ENCODE measurements at places on chromosomes 7 and 10.

DNA sequence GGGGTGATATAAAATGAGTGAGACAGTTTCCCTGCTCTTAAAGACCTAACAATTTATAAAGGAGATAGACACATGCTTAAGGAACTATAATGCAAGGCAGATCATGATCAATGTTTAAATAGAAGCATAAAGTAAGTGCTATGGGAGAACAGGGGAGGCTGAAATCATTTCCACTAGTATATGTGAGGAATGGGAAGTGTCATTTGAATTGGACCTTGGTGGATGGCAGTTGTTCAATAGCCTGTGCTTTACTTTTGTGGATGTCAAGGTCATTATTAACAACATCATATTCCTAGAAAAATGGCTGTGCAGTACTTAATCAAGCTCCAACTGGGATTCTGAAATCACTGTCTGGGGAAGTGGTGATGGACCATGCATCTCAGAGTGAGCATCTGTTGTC, 14.7 kb downstream of the NPY start:
- DNase-seq, result no peak

DNA sequence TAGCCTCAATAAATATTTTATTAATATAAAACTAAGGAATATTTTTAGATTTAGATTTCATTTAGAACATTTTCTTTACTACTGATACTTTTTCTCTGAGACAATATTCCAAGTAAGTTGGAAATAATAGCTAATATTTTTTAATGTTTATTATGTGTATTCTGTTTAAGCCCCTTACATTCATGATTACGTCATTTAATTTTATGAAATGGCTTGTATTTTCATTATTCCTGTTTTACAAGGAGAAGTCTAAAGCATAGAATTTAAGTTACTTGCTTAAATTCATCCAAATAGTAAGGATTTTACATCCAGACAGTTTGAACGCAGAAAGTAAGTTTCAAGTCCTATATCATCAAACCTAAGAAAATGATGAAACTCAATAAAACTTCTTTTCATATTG, 6.1 kb downstream of the DGKB start:
- DNase-seq, result no peak

DNA sequence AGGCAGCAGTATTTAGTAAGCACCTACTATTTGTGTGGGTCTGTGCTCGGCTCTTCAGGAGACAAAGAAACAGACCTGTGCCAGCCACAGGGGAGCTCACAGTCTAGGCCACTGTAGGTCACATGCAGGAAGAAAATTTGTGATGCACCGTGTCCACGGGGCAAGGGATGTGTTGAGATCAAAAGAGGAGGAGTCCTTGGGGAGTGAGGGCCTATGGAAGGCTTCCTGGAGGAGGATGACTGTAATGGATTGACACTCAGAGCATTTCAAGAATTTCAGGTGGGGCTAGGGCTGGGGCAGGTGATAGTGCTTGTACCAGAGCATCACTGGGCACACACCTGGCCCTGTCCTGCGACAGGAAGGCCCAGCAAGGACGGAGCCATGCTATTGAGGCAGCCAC, 102.7 kb downstream of the ZMIZ1 start:
- no peak for DNase-seq

- DNase-seq, result peak; percentile 51
Observed at GRCh38 chr7:141291541-141291940, 217.7 kb downstream of the TMEM178B start.

- peak; percentile 42 for DNase-seq
Observed at GRCh38 chr10:3775696-3776551, 9.1 kb downstream of the KLF6 start.

GRCh38 chr10:5592070-5592469, 67.3 kb downstream of the CALML3 start:
- DNase-seq, result no peak

- no peak for DNase-seq
Observed at GRCh38 chr10:118868589-118868988, 113.8 kb upstream of the CACUL1 start.

GRCh38 chr10:56298941-56299340, 62.1 kb downstream of the ZWINT start:
- DNase-seq, result no peak

DNA sequence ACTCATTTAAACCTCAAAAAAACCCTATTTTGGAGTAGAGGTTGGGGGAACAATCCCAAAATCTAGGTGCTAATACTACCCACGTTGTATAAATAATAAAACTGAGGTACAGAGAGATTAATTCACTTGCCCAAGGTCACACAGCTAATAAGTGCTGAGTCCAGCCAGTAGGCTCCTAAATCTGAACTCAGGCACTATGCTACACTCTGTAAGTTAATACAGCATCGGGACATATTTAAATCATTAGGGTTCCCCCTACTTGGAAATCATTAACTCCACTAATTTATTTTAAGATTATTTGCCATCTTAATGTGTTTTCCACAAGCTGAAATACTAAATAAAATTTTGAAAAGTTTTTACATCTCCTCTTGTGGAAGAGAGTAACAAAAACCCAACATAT, 24.2 kb downstream of the PIP4K2A start:
- no peak for DNase-seq

GRCh38 chr7:80186721-80187120, 52.1 kb downstream of the GNAI1 start:
- DNase-seq, result no peak

DNA sequence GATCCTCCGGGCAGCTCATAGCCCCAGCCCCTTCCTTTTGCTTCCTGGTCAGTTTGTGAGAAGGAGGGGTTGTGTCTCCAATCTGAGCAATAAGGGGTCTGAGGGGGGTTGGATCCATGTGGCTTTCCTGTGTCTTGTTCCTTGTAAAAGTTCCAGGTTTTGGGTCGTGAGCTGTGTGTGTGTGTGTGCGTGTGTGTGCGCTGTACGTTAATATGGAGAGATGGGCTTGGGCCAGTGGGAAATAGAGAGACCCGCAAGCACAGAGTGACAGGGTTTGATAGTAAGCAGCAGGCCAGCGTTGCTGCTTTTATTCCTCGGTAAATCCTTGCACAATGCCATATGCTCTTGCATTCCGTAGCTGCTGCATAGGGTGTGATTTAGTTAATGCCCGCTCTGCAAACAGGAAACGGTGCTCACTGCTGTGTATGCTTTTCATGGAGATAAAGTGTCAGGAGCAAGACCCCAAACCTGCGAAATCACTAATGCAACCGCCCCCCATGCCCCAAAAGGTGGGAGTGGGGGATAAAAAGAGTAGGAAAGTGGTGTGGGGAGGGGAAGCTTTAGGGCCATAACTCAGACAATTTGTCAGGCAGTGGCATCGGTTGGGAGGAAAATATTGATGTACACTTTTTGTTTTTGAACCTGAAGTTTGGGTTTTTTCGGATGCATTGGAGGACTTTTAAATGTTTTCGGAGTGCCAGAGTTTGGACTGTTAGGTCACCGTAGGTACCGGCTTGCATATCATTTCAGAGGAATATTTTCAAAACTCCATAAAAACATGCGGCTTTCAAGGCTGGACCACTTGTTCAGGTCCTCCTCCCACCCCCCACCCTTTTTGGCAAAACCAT, 108.7 kb downstream of the TCF7L2 start:
- no peak for DNase-seq

DNA sequence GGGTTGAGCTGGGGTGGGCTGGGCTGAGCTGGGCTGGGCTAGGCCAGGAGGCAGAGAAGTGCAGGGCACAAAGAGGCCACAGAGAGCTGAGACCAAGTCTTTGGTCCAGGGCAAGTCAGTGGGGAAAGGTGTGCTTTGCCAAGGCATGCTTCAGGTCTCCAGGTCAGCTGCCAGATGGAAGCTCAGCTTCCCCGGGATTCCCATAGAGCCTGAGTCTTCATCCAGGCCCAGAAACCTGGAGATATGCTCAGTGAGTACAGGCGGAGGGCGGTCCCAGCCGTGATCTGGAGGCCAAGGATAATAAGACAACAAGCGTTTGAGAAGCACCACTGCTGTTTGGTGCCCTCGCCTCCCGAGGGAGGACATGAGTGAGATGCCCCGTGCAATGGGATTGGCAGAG, 4.7 kb upstream of the CALN1 start:
- no peak for DNase-seq

GRCh38 chr7:113142385-113143119, 24.2 kb upstream of the SMIM30 start:
- peak; percentile 86 for DNase-seq

DNA sequence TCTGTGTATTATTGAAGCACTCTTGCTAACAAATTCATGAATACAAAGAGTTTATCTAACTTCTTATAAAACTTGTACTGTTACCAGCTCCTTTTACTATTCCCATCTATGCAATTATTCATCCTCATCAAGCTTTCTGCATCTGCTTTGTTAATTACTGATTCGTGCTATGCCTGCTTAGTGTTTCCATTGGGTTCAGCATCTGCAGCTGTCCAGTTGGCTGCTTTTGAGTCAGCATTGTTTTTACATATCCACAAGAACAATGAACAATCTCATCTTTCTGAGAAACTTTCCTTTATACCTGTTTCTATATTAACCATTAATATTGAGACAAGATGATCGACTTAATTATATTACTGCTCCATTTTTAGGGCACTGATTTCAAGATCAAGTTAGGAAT, 19.6 kb upstream of the ANLN start:
- no peak for DNase-seq

- DNase-seq, result no peak
Observed at GRCh38 chr10:78623578-78624215, 445.1 kb upstream of the ZMIZ1 start.

GRCh38 chr10:104330168-104331110, 7.8 kb downstream of the ITPRIP start:
- DNase-seq, result no peak

GRCh38 chr7:128743112-128743772, 4.1 kb downstream of the CALU start:
- no peak for DNase-seq

DNA sequence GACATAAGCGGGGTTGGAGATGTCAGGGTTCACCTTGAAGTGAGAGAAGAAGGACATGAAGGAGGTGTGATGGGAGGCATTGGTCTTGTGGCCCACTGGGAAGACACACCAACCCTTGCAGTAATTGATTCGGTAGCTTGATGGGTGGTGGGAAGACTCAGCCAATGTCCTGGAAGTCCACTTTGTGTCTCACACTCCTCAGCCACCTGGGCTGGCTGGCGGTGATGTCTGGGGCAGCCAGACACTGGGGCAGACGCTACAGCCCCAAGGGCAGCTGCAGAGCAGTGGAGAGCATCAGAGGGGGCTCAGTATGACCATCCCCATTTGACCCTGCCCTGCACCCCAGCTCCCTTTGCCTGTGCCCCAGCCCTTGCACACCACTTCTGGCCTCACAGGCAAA, 16.7 kb upstream of the DRGX start:
- DNase-seq, result no peak

DNA sequence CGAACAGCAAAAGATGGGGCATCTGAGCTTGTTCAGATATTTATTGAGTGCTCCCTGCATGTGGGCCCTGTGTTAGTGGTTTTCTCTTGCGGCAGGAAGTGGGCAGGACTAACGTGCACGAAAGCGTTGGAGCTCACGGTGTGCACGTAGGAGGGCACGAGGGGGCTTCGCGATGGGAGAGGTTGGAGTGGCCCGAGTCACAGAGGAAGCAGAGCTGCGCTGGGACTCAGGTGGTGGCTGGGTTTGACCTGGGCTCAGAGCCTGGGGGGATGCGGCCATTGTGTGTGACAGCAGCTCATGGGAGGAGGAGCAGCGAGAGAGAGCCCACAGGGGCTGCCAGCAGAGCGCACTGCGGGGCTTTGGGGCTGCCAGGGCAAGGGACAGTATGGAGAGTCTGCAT, 7.7 kb downstream of the ZSCAN25 start:
- DNase-seq, result peak; percentile 36

GRCh38 chr10:96395931-96396877, 37.4 kb upstream of the OPALIN start:
- DNase-seq, result peak; percentile 81

DNA sequence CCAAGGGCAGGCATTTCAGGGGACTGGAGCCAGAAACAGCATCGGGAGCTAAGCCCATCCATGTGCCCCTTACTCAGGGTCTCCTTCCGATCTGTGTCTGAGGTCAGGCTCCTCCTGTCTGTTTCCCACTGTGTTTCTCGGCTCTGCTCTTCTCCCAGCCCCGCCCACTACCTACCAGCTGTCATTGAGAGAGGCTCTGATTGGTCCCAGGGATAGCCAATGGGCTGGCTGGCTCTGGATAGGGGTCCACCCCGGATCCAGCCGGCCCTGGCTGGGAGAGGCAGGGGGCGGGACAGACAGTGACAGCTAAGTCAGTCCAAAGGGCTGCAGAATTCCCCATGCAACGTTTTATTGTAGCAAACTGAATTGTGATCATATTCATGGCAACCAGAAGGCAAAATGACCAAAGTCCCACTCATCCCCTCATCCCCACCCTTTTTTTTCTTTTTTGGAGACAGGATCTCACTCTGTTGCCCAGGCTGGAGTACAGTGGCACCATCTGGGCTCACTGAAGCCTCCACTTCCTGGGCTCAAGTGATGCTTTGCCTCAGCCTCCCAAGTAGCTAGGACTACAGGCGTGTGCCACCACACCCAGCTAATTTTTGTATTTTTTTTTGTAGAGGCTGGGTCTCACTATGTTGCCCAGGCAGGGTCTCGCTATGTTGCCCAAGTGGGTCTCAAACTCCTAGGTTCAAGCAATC, 76.3 kb downstream of the CLIP2 start:
- DNase-seq, result peak; percentile 55

- no peak for DNase-seq
Observed at GRCh38 chr10:77855404-77856155, 71.0 kb downstream of the DLG5 start.

DNA sequence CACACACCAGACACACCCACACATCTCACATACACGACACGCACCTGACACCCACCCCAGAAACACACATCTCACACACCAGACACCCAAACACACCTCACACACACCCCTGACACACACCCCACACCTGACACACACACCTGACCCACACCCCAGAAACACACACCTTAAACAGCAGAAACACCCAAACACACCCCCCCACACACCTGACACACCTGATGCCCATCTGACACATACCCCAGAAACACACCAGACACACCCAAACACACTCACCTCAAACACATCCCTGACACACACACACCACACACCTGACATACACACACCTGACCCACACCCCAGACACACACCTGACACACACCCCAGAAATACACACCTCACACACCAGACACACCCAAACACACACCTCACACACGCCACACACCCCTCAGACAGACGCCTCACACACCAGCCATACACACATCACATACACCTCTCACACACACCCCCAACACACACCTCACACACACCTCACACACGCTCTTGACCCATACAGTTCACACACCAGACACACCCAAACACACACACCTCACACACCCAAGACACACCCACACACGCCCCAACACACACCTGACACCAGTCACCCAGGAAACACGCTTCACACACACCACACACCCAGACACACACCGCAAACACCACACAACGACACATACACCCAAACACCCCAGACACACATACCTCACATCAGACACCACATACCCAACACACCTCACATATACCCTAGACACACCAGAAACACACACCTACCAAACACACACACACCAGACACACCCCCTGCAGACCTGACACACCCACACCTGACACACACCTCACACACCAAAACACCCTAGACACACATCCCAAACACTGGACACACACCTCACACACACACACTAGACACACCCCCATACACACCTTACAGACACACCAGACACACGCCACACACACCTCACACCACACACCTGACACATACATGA, 1.7 kb upstream of the CALY start:
- no peak for DNase-seq

GRCh38 chr7:104415700-104416099, 87.3 kb downstream of the LHFPL3 start:
- no peak for DNase-seq

- DNase-seq, result no peak
Observed at GRCh38 chr7:117973975-117974374, 100.7 kb upstream of the CTTNBP2 start.

Data from Kasumi-1 (cell line).